ENCODE measurements at places on chromosomes 16 and 17. TPM values are rescaled to one million over a fixed set of nuclear protein-coding genes. Genes with fewer than 3 reads are reported as not detected.

DNA sequence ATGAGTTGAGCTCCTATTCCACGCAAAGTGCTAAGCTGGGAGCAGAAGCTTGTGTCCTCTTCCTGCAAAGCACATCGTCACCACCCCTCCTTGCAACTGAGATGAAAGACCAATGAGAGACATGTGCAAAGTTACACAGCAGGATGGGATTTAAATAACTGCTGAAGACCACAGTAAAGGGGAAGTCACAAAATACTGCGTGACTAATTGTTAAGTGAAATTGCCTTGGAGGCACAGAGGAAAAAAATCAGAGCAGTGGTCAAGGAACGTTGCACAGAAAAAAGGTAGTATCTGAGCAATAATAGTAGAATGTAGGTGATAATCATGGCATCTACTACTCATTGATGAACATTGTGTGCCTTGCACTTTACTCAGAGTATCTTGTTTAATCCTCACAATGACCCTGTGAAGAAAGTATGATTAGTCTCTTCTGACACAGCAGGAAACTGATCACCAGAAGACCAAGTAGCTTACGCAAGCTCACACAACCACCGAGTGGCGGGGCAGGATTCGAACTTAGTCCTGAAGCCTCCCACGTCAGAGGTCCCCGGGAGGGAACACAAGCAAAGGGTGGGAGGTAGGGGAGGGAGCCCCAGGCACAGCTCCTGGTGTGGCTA, 15.4 kb upstream of the MYO18A start:
- H3K27me3 ChIP-seq = no peaks in the 10 kb centered on the region
- DNase-seq = no peak
- peak overlapping the region; percentile 47 for H3K27ac ChIP-seq
- no peak overlapping the region for H3K4me3 ChIP-seq

DNA sequence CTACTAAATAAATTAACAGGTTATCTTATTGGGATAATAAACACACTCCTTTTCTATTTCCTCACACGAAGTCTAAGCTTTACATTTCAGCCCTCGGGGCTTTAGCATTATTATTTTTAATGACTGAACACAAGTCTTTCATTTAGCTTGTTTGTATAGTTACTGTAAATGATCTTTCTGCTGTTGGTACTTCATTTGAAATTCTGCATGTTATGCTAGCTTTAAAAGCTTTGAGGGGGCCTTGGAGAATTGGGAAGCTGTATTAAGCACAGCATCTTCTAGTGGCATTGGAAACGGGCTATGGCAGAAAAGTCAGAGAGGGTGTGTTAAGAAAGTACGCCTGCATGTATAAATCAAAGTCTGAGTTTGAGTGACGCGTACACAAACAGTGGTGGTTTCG, 243.7 kb downstream of the FTO start:
- H3K27ac ChIP-seq = no peak overlapping the region
- peaks cover 14% of the 10 kb centered on the region for H3K4me1 ChIP-seq
- H3K27me3 ChIP-seq = no peaks in the 10 kb centered on the region
- no peaks in the 10 kb centered on the region for H3K36me3 ChIP-seq

GRCh38 chr17:31859487-31860008, 504 bp upstream of the COPRS start:
- no peaks in the 10 kb centered on the region for H3K27me3 ChIP-seq
- H3K4me1 ChIP-seq = peaks cover 15% of the 10 kb centered on the region
- H3K4me3 ChIP-seq = peak overlapping the region; percentile 43
- H3K27ac ChIP-seq = no peak overlapping the region
- peaks cover 39% of the 10 kb centered on the region for H3K36me3 ChIP-seq

DNA sequence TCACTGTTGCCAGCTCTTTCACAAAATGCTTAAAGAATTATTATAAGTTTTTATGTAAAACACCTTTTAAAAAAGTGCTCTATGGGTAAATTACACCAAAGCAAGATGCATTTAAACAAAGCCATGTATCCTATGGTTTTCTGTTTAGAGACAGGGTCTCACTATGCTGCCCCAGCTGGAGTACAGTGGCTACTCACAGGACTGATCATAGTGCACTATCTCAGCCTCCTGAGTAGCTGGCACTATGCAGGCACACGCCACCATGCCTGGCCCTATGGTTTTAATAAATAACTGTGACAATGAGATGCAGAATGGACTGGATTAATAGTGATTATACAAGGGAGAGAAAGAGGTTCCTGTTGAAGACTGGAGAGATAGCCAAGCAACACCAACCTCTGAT, 40.2 kb downstream of the SPOP start:
- H3K27ac ChIP-seq = no peak overlapping the region
- no peaks in the 10 kb centered on the region for H3K36me3 ChIP-seq
- no peaks in the 10 kb centered on the region for H3K27me3 ChIP-seq
- peaks cover 33% of the 10 kb centered on the region for H3K4me1 ChIP-seq

GRCh38 chr17:56222255-56222654, 69.0 kb downstream of the ANKFN1 start:
- no peaks in the 10 kb centered on the region for H3K36me3 ChIP-seq
- no peaks in the 10 kb centered on the region for H3K27me3 ChIP-seq
- no peak overlapping the region for H3K27ac ChIP-seq
- no peak overlapping the region for H3K4me3 ChIP-seq
- no peak for DNase-seq

DNA sequence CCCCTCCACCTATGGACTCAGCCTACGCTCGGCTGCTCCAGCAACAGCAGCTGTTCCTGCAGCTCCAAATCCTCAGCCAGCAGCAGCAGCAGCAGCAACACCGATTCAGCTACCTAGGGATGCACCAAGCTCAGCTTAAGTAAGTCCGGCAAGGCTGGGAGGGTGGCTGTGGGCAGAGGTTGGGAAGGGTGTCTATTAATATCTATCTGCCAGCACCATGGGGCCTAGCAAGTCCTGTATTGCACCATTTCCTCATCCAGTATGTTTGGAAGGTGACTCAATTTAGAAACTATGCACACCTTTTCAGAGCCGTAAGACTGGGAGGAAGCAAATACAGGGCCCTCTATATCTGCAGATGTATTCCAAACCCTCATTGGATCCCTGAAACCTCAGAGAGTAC, 45.0 kb upstream of the ARHGAP44 start:
- H3K4me3 ChIP-seq = no peak overlapping the region
- H3K27me3 ChIP-seq = no peaks in the 10 kb centered on the region
- H3K4me1 ChIP-seq = peaks cover 11% of the 10 kb centered on the region
- H3K27ac ChIP-seq = no peak overlapping the region
- no peak for DNase-seq

DNA sequence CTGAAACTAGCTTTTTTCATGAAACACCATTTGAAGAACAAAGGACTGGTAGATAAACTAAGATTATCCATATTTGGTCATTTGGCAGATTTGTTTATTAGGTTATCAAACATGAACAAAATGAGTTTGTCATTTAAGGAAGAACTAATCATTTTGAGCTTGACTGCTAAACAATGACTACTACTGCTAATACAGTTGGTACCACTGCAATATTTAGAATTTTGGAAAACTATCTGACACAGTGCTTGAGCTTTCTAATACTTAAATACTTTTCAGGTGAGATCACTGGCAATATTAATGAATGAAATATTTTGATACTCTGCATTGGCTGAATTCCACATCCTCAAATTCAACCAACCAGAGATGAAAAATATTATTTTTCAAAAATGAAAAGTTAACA, 47.2 kb downstream of the MED13 start:
- no peak overlapping the region for H3K4me3 ChIP-seq
- no peaks in the 10 kb centered on the region for H3K4me1 ChIP-seq
- no peaks in the 10 kb centered on the region for H3K27me3 ChIP-seq
- no peak for DNase-seq

DNA sequence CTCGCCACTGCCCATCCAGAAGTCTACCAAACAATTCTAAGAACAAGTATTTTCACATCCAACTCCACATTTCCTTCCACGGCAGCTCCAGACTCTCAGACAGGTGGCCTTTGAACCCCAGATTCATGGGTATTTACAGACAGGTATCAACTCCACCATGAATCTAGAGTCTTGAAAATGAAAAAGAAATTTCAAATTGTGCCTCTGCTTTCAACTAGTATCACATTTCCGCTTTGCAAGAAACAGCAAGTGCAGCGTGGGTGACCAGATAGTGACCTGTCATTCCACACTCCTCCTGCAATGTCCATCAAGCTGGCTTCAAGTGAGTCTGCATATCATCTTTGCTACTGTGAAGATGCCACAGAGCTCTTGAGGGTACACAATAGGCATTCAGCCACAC, 232.4 kb upstream of the RPL38 start:
- DNase-seq = peak; percentile 3
- H3K4me1 ChIP-seq = no peaks in the 10 kb centered on the region
- no peak overlapping the region for H3K4me3 ChIP-seq
- H3K36me3 ChIP-seq = no peaks in the 10 kb centered on the region
- no peak overlapping the region for H3K27ac ChIP-seq

DNA sequence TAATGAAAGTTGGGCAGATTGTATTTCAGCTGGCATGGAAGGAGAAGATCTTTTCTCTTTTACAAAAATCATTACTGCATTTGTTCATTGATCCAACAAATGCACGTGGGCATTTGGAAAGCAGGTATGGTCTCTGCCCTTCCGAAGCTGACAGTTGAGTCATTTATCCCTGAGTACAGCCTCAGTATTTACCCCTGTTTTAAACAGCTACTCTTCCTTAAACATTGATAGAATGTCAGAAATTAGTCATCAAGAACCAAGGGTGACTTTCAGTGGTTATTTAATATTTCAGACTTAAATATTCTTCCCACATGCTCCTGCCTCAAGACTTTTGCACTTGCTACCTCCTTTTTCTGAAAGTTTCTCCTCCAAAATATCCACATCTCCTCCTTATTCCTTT, 226.7 kb upstream of the HSBP1 start:
- H3K27me3 ChIP-seq = peaks cover 4% of the 10 kb centered on the region
- DNase-seq = no peak
- H3K4me3 ChIP-seq = no peak overlapping the region
- no peaks in the 10 kb centered on the region for H3K4me1 ChIP-seq
- no peak overlapping the region for H3K27ac ChIP-seq
- no peaks in the 10 kb centered on the region for H3K36me3 ChIP-seq

DNA sequence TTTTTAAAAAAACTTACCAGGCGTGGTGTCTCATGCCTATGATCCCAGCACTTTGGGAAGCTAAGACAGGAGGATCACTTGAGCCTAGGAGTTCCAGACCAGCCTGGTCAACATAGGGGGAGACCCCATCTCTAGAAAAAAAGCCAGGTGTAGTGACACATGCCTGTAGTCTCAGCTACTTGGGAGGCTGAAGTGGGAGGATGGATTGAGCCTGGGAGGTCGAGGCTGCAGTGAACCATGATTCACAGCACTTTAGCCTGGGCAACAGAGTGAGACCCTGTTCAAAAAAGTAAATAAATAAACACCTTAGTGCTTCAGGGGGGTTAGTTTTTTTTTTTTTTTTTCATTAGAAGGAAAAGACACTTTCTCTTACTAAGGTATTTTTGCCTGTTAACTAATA, 58.9 kb upstream of the LRRC37A3 start:
- H3K27me3 ChIP-seq = no peaks in the 10 kb centered on the region
- H3K4me3 ChIP-seq = no peak overlapping the region
- no peaks in the 10 kb centered on the region for H3K36me3 ChIP-seq
- DNase-seq = no peak
- H3K27ac ChIP-seq = no peak overlapping the region
- peaks cover 7% of the 10 kb centered on the region for H3K4me1 ChIP-seq

- H3K27ac ChIP-seq = no peak overlapping the region
- no peak overlapping the region for H3K4me3 ChIP-seq
- no peaks in the 10 kb centered on the region for H3K36me3 ChIP-seq
- DNase-seq = no peak
- no peaks in the 10 kb centered on the region for H3K4me1 ChIP-seq
Observed at GRCh38 chr17:72950242-72950931, 142.1 kb downstream of the SLC39A11 start.

GRCh38 chr16:17557949-17558348, 87.2 kb upstream of the XYLT1 start:
- no peak overlapping the region for H3K27ac ChIP-seq
- no peak for DNase-seq
- no peaks in the 10 kb centered on the region for H3K4me1 ChIP-seq
- H3K36me3 ChIP-seq = no peaks in the 10 kb centered on the region
- H3K27me3 ChIP-seq = no peaks in the 10 kb centered on the region

GRCh38 chr16:66273053-66273452, 93.4 kb upstream of the CDH5 start:
- peaks cover 9% of the 10 kb centered on the region for H3K4me1 ChIP-seq
- H3K4me3 ChIP-seq = no peak overlapping the region
- H3K36me3 ChIP-seq = no peaks in the 10 kb centered on the region
- H3K27ac ChIP-seq = no peak overlapping the region

DNA sequence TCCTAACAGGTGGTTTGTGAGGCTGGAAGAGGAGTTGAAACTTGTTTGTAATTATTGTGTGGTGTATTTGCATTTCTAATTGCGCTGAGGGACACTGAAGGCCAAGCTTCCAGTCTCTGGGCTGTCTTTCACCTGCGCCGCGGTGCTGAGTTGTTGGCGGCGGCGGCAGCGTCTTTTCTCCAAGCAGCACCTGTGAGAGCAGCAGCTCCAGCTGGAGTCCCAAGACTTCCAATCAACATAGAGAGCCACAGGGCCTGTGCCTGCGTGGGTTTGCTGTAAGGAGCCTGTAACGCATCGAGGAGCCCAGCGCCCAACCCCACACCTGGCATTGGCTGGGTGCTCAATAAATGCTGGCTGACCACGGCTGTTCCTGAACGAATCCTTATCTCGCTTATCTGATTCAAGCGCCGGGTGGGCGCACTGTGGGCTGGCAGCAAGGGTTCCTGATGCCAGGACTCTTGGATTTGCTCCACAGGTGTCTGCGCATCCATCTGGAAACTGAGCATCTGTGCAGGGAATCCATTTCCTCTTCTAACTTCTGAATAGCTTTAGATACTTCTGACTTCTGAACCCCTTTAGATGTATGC, 138.1 kb downstream of the ASIC2 start:
- H3K27ac ChIP-seq = no peak overlapping the region
- H3K27me3 ChIP-seq = peaks cover 17% of the 10 kb centered on the region
- no peak overlapping the region for H3K4me3 ChIP-seq
- H3K4me1 ChIP-seq = no peaks in the 10 kb centered on the region
- no peak for DNase-seq

- H3K4me1 ChIP-seq = no peaks in the 10 kb centered on the region
- H3K36me3 ChIP-seq = peaks cover 42% of the 10 kb centered on the region
- no peak overlapping the region for H3K27ac ChIP-seq
- DNase-seq = no peak
- H3K27me3 ChIP-seq = no peaks in the 10 kb centered on the region
- no peak overlapping the region for H3K4me3 ChIP-seq
Observed at GRCh38 chr17:64037802-64038201, 17.4 kb upstream of the ICAM2 start.

VTN gene
- 1.3 TPM for total RNA-seq

PIP4K2B gene
- total RNA-seq = 50.5 TPM

PTGES3L gene
- total RNA-seq = 0.38 TPM

CHST5 gene
- total RNA-seq = not detected

CCL1 gene
- not detected for total RNA-seq

CPNE7 gene
- total RNA-seq = 4.8 TPM

OR3A3 gene
- total RNA-seq = not detected

PYDC1 gene
- total RNA-seq = not detected

CTRB2 gene
- 0.78 TPM for total RNA-seq

NETO2 gene
- 11.2 TPM for total RNA-seq

CCL4 gene
- total RNA-seq = 12.5 TPM

KRT20 gene
- not detected for total RNA-seq

CISD3 gene
- 29.7 TPM for total RNA-seq

CNTNAP4 gene
- total RNA-seq = not detected

Measured in upper lobe of right lung (tissue), 1 donor.